ENCODE measurements at places on chromosomes 6 and 20. TPM values are rescaled to one million over a fixed set of nuclear protein-coding genes. Genes with fewer than 3 reads are reported as not detected.

GSTA3 gene
- not detected for total RNA-seq

PET117 gene
- 17.8 TPM for total RNA-seq

TRIM10 gene
- 0.17 TPM for total RNA-seq

STMND1 gene
- 0.43 TPM for total RNA-seq

LPA gene
- total RNA-seq = 0.31 TPM

TRIM15 gene
- total RNA-seq = 1.4 TPM

ULBP1 gene
- 8.2 TPM for total RNA-seq

CLPSL1 gene
- not detected for total RNA-seq

FLRT3 gene
- 75.7 TPM for total RNA-seq

PNRC1 gene
- total RNA-seq = 150 TPM

FAM209B gene
- not detected for total RNA-seq

IL17F gene
- not detected for total RNA-seq

PLTP gene
- 96.5 TPM for total RNA-seq

TFAP2D gene
- not detected for total RNA-seq

CLVS2 gene
- 0.62 TPM for total RNA-seq

TREM2 gene
- not detected for total RNA-seq

Data from type B pancreatic cell (in vitro differentiated cells).